Effector memory CD4-positive, alpha-beta T cell (primary cell): ENCODE measurements at places on chromosomes 13 and 19.
A peak's percentile ranks its signal among the peaks of the same experiment; 100 is the strongest.

- DNase-seq = no peak
These were observed 432.3 kb downstream of the SLITRK6 start for GRCh38 chr13:85366759-85367417.

DNA sequence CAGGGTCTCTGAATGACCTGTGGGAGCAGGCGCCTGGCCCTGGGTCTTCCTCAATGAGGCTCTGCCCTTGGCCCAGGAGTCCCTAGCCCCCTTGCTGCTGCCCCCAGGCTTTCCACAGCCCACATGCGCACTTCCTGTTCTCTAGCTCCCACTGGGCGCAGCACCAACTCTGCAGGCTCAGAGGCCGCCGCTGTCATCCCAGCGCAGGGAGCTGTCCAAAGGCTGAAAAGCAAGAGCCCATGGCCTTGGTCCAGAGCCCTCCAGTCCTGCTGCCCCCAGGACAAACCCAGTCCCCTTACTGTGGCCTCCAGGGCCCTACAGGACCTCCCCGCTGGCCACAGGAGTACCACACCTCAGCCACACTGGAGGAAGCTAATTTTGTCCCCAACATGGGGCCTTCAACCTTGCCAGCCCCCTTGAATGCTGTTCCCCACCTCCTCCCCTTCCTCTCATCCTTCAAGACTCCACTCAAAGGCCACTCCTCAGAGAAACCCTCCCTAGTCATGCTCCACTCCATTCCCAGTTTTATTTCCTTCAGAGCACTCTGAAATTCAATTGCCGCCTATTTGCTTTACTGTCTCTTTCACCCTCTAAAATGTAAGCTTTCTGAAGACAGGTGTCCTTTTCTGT is 8.0 kb upstream of the POU2F2 start:
- no peak for DNase-seq

GRCh38 chr19:44955505-44956439 is 592 bp downstream of the CLPTM1 start:
- DNase-seq = no peak

GRCh38 chr13:99916366-99917103 is 55.0 kb downstream of the ZIC5 start:
- DNase-seq = no peak

- DNase-seq = no peak
These were observed 2.2 kb upstream of the TBXA2R start for GRCh38 chr19:3608750-3609322.

GRCh38 chr13:40981361-40981760 is 37.8 kb downstream of the ELF1 start:
- no peak for DNase-seq

DNA sequence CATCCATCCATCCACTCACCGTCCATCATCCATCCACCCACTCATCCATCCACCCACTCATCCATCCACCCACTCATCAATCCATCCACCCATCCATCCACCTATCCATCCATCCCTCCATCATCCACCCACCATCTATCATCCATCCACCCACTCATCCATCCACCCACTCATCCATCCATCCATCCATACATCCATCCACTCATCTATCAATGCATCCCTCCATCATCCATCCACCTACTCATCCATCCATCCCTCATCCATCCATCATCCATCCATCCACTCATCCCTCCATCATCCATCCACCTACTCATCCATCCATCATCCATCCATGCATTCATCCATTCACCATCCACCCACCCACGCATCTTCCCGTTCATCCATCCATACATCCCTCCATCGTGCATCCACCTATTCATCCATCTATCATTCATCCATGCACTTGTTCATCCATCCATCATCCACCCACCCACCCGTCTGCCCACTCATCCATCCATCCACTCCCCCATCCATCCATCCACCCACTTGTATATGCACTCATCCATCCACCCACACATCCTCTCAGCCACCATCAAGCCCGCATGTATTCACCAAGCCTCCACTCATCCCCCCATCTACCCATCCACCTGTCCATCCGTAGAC is 3.6 kb downstream of the STAP2 start:
- DNase-seq = no peak

- DNase-seq = no peak
These were observed 10.6 kb downstream of the PRR12 start for GRCh38 chr19:49601482-49602038.

DNA sequence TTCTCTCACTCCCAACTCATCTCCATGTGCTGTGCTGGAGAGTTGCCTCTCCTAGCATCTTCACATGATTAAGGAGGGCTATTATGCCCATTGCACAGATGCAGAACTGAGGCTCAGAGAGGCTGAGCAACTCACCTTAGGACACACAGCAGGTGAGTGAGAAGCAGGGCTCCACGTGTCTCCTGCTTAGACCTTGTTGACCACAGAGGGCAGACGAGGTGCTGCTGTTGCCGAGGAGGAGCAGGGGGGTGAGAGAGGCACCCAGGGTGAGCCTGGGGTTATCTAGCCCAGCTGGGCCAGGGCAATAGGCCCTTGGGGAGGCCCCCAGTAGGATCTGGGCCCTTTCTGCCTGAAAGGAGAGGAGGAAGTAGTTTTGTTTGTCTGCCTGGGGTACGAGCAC is 2.4 kb upstream of the HSH2D start:
- DNase-seq = no peak

DNA sequence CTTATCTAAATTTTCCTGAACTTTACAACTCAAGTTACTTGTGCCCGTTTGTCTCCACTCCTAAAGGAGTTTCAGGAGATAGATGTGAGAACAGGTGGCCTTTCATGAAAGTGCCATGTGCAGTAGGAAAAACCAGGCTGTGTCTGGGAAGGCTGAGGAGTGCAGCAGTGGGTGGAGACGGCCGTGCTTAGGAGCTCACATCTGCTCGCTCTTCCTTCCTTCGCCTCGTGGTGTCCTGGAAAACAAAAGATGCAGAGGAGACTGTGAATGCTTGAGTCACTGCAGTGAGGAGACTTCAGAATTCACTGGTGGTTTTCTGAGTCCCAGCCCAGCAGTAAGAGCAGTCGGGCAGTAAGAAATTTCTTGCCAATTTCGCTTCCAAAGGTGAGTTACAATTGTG is 138.4 kb upstream of the RNF113B start:
- no peak for DNase-seq

GRCh38 chr13:49113526-49114286 is 106.4 kb upstream of the MLNR start:
- DNase-seq = no peak

- no peak for DNase-seq
These were observed 838 bp downstream of the PPP2R1A start for GRCh38 chr19:52190487-52191293.

- DNase-seq = no peak
These were observed 49.0 kb upstream of the POMP start for GRCh38 chr13:28609926-28610325.

GRCh38 chr13:34431827-34432581 is 510.1 kb upstream of the NBEA start:
- DNase-seq = no peak

GRCh38 chr19:47157431-47158321 is 27.0 kb downstream of the SAE1 start:
- peak; percentile 15 for DNase-seq

DNA sequence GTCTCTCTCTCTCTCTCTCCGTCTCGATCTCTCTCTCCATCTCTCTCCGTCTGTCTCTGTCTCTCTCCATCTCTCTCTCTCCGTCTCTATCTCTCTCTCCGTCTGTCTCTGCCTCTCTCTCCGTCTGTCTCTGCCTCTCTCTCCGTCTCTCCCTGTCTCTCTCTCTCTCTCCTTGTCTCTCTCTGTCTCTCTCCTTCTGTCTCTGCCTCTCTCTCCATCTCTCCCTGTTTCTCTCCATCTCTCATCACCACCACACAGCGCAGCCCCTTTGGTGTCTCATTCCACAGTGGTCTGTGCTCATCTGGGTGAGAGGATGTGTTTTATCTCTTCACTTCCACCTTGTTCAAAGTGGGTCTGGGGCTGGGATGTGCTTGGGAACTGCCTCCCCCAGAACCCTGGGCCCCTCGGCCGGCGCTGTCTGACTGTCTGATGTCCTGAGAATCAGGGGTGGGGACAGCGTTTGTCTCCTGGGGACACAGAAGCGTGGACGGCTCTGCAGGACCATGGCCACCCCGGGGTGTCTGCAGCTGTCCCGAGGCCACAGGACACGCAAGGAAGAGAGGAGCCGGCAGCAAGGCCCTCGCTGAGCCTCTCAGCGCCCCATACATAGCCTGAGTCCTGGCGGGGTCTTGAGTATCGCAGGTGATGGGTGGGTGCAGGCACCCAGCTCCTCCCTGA is 40.2 kb upstream of the C13orf46 start:
- DNase-seq = no peak

DNA sequence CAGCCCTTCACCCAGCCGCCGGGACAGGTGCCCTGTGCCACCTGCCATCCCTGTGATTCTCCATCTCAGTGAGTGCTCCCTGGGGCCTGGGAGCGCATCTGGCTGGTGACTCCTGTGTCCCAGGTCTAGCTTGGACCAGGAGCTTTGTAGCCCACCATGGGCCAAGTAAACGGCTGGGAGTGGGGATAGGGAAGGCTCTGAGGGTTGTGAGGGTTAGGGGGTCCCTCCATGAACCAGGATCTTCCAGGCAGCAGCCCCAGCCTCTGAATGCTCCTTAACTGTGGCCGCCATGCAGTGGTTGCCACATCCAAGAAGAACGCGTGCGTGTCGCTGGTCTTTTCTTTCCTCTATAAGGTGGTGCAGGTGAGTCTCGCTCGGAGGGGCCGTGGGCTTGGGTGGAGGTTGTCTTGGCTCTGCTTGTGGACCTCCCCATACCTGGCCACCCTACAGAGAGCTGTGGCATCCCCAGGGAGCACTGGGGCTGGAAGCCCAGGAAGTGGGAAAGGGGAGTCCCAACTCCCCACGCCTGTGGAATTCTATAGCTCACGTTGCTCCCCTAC is 8.4 kb downstream of the AP1M1 start:
- DNase-seq = no peak

GRCh38 chr19:29576046-29576606 is 30.0 kb upstream of the POP4 start:
- no peak for DNase-seq

- no peak for DNase-seq
These were observed 12.7 kb upstream of the ZNF431 start for GRCh38 chr19:21128901-21129698.

DNA sequence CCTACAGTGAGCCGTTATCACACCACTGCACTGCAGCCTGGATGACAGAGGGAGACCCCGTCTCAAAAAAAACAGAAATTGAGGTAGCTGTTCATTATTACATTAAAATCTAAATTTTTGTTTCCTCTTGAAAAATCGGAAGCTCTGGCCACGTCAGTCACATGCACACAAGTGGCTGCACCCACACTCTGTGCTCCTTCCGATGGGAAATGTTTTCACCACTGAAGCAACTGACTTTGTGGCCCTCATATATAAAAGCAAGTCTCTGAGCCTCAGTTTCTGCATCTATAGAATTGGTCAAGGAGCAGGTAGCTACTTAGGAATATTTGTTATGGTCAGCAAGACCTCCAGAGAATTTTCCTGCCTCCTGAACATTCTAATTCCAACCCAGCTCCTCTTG is 4.5 kb downstream of the LRRC25 start:
- DNase-seq = no peak

GRCh38 chr13:48304143-48304876 is 759 bp downstream of the RB1 start:
- no peak for DNase-seq

GRCh38 chr13:30148786-30149185 is 158.6 kb downstream of the KATNAL1 start:
- no peak for DNase-seq

GRCh38 chr19:50835785-50836542 is 2.6 kb upstream of the KLK15 start:
- peak; percentile 23 for DNase-seq

DNA sequence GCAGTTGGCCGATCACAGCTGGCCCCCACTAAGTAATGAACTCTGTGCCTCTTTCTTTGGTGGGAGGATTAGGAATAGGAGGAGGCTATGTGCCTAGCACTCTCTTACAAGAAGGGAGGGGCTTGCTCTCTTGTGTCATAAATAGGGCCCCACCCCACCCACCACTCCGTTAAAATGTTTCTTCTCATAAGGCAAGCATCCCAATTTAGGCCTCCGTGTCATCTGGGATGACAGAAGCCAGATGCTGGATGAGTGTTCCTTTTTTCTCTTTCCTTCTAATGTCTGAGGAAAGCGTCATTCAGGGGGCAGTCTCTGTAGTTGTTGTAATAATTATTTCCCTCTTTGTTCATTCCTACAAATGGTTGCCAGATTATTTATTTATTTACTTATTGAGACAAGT is at the start of gene LIPE:
Gene LIPE, minus strand, starts transcription at position 76 of the 400 bp plus-strand sequence. CDS start 239 bp downstream, outside the sequence.
- DNase-seq = no peak

- peak; percentile 58 for DNase-seq
These were observed 11.9 kb upstream of the PRKD2 start for GRCh38 chr19:46728693-46729339.

GRCh38 chr19:54062643-54063042 is 1.1 kb downstream of the VSTM1 start:
- no peak for DNase-seq

GRCh38 chr13:25292301-25292700 is 5.0 kb upstream of the MTMR6 start:
- DNase-seq = no peak

DNA sequence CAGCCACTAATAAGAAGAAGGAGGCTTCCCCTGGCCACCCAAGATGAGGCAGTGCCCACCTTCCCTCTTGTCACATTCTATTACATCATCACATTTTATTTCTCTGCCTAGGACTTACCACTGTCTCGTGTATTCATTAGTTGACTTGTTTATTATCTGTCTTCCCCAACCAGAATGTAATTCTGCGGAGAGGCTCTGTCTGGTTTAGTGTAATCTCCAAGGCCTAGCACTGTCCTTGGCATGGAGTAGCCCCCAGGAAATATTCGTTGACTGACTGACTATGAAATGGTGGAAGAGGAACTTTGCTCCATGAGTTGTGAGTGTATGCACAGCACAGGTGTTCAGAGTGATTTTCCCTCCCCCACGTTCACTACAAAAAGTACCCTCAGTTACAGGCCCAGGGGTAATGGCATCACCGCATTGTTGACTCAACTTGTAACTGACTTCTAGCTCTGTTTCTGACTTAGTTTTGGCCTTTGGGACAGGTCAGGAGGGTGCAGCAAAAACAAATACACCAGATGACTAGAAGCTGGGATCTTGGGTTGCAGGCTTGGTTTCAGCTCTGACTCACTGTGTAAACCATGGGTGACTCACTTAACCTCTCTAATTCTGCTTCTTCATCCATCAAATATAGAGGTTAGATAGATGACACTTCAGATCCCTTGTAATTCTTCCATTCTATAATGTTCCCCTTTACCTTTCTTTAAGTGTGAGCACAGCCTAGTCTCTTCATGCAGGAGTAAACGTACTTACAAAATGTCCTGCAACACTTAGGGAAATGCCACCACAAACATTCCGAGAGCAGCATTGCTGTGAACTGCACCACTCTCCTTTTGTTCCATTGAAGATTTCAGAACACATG is 229.7 kb downstream of the KCNRG start:
- DNase-seq = peak; percentile 10
